ENCODE measurements at places on chromosomes 2 and 18.

DNA sequence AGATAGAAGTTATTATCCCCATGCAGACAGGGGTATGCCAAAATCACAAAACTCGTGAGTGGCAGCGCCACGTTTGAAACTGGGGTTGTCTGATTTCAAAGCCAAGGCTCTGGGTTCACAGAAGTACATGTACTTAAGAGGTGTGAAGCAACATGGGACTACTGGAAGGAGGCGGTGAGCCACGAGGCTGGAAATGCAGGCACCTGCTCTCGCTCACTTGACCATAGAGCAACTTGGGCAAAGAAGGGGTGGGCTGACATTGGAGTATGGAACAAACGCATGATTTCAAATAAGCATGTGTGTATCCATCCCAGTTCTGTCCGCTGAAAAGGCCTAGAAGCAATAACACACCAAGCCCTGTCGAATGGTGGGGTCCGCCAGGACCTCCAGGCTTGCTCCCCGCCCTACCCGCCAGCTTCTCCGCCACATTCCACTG is 593 bp upstream of the ACTR2 start:
- no peak for DNase-seq

GRCh38 chr2:207258263-207258991 is 92.7 kb upstream of the KLF7 start:
- no peak for DNase-seq

DNA sequence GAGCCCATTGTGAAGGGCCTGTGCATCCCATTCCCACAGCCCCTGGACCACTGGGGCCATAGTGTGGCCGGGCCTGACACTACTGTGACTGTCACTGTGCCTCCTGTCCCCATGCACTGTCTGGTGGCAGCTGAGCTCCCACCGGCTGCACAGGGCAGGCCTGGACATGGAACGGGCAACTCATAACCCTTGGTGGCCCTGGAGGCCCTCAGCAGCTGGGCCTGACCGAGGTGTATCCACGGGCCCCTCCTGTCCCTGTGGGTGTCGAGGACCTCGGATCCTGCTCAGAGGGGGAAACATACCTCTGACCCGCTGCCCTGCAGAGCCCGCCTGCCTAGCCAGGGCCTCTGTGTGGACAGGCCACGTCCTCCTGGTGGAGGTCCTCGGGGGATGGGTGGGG is 7.8 kb upstream of the GAL3ST2 start:
- no peak for DNase-seq

GRCh38 chr18:57362714-57363113 is 10.4 kb downstream of the ST8SIA3 start:
- no peak for DNase-seq

DNA sequence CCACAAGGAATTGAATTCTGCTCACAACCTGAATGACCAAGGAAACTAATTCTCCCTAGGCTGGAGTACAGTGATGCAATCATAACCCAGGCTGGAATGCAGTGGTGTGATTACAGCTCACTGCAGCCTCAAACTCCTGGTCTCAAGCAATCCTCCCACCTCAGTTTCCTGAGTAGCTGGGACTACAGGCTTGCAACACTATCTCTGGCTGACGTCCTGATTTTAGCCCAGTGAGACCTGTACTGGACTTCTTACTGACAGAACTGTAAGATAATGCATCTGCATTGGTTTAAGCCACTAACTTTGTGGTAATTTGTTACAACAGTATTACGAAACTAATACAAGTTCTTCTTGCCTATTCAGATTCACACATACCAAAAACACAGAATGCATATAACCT is 9.5 kb upstream of the KDSR start:
- no peak for DNase-seq

- DNase-seq = no peak
Measured at GRCh38 chr18:58894930-58895329, 30.3 kb downstream of the ZNF532 start.

DNA sequence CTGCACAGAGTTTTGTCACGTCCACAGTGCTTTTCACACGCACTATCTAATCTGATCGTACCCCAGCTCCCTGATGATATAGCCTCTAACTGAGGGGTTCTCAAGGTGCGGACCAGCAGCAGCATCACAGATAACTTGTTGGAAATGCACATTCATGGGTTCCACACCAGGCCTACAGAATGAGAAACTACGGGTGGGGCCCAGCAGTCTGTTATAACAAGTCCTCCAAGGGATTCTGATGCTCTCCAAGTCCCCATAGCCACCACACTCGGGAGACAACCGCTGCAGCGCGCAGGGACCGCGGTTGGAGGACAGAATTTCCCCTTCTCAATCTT is 745 bp upstream of the BZW1 start:
- DNase-seq = no peak

DNA sequence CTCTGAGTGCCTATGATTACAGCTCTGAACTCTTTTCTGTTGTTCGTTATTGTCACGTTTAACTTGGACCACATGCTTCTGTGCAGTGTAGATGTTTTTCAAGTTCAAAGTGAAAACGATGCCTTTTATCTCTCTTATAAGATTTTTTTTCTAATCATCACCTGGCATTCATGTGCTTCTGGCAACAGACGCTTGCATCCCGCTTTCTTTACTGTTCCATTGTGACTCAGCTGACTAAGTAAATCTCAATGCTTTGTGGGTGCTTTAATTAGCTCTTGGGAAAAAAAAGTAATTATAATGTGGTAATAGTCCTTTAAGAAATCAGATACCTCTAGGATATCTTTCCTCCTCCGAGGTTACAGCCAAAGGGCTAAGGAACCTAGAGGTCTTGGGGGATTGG is 31.2 kb upstream of the RMP24 start:
- DNase-seq = no peak

DNA sequence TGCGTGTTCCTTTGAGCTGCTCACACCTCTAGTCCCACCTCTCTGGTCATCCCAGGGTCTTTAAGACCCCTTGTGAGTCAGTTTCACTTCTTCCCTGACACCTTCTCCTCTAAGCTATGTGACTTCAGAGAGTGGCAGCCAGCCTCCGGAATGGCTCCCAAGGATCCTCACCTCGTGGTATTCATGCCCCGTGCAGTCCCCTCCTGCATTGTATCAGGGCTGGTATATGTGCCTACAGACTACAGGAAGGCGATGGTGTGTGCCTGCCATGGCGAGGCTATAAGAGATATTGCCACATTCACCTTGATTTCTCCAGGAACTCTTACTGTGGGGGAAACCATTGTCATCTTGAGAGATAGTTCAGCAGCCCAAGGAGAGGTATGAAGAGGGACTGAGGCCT is 128.0 kb upstream of the SMAD2 start:
- no peak for DNase-seq

GRCh38 chr2:226607379-226607778 is 192.2 kb downstream of the IRS1 start:
- DNase-seq = no peak

DNA sequence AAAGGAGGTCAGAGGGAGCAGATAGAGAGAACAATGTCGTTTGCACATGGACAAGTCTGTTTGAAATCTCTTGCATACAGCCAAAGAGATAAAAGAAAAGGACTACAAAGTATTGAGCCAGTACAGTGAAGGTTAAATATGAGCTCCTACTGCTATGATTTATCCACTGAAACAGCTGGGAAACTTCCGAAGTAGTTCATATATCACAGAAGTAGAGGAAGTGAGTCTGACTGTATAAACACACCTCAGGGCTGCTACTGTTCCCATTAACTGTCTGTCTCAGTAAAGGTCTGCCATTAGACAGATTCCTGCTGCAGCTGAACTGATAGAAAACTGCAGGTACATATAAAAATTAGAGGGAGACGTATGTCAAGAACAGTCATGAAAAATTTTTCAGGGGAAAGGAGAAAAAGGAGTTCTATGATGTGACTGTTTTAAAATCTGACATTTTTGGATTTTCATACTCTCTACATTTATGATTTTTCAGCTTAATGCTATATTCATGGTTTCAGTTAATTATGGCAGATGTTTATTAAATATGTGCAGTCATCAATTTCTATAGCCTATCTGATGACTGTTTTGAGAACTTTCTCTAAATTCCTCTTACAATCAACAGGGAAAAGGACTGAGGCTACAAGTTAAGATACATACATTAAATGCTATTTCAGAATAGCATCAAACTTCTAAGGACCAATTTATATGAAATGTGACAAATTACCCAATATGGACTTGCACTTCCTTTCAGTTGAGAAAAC is 364.7 kb downstream of the ERBB4 start:
- DNase-seq = no peak

DNA sequence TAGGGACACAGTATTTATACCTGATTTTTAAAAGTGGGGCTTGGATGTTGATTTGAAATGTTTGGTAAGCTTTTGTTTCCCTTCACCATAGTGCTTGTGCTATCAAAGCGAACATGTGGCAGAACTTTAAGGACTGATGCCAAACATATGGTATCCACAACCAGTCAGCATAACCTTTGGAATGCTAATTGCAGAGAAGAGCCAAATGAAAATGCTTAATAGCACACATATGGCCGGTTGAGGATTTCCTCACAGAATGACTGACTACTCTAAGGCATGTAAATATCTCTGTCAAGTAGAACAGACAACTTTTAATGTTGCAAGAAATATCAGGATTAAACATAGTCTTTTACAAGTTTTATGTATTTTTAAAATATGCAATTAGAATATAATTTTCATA is 120.9 kb upstream of the COL3A1 start:
- DNase-seq = no peak

DNA sequence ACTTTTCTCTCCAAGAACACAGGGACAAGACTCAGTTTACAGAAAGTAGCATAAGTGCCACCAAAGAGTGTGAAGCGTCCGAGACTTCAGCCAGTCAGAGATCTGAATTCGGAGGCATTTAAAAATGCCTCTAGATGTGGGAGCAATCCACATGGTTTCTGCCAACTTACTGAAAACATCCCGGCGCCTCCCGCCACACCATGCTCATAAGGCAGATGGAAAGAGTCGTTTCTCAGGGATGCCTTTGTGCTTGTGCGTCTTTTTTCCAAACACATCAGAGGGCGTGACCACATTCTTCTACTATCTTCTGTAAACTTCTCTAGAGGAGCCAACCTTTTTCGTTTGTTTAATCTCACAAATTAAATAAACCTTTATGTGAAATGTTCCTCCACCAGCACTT is 88.7 kb downstream of the NRP2 start:
- no peak for DNase-seq

GRCh38 chr2:19026261-19026660 is 332.2 kb downstream of the OSR1 start:
- no peak for DNase-seq

- no peak for DNase-seq
Measured at GRCh38 chr2:212959471-212960117, 191.8 kb downstream of the IKZF2 start.

GRCh38 chr2:208713066-208713745 is 306.6 kb downstream of the PTH2R start:
- DNase-seq = no peak

DNA sequence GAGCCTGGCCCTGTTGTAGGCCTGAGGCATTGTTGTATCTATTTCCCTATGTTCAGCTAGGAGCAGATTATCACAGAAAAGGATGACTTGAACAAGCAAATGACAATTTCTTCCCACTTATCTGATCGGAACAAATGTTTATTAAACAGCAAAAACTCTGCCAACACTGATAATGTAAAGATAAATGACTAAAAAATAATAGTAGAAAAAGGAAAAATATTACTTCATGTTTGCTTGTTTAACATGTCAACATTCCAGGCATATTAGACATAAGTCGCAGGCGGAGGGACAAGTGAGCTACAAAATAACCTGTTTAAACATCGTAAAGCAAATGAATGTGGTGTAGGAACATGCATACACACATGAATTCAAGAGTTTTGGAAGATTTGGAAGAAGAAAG is 257.9 kb downstream of the TMX3 start:
- DNase-seq = no peak

- DNase-seq = no peak
Measured at GRCh38 chr2:188292348-188293239, 920 bp downstream of the GULP1 start.

- DNase-seq = no peak
Measured at GRCh38 chr2:186425576-186425975, 60.5 kb upstream of the ZC3H15 start.

GRCh38 chr2:66344087-66344663 is 90.8 kb upstream of the MEIS1 start:
- no peak for DNase-seq
